ENCODE measurements at places on chromosomes 7 and 10.

GRCh38 chr10:69696073-69696731 lies 66.2 kb downstream of the FAM241B start:
- DNase-seq = peak; percentile 88

DNA sequence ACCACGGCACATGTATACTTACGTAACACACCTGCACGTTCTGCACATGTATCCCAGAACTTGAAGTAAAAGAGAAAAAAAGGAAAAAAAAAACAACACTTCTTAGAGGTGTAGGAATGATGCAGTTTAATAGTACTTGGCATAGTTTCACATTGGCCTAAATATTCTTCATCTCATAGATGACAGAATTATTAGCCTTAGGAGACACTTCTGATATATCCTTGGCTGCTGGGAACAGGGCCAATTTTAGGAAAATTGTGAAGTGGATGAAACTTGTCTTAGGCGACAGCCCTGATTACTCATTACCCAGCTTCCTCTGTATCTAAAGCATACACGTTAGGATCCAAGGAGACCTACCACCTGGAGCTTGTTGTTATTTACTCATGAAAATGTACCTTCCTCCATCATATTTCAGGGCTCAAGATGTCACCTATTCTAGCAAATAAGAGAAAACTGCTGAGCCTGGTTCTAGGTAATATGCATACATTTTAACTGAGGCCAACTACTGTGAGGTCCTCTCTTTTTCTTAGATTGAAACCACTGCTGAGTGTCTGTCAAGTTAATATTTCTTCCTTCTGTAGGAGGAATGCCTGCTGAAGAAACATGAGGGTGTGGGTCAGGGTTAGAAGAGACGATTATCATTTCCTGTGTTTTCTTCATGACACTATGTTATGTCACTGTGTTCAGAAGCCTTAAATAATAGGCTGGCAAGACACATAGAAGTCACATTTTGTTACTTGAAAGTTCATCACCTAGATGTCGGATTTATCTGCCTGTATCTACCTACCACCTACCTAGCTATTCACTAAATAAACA lies 44.3 kb downstream of the CPED1 start:
- DNase-seq = no peak

DNA sequence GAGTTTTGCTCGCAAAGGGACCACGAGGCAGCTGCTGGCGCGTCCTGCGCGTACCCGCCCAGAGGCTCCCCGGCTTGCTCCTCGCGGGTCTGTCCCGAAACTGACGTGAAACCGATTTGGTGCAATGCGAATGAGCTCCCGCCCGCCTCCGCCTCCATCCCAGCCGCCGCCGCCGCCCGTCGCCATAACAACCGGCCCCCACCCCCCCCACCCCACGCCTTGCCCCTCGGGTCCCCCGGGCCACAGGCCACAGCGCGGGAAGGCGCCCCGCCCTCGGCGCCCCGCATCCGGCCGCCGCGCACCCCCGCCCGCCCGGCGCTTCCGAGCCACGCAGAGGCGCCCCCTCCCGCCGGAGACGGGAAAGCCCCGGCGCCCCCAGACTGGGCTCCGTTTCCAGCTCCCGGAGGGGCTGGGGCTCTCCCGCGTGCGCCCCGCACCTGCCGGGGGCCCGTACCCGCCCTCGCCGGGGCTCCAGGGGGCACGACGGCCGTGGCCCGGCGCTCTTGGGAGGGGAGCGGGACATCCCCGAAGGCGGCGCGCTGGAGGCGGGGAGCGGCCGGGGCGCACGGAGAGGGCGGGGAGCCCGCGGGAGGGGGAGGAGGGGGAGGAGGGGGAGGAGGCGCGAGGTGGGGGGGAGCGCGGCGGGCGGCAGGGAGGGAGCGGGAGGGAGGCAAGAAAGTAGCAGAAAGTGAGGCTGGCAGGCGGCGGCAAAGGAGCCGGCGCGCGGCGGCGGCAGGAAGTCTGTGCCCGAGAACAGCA lies at the start of gene CAMK1D:
CAMK1D (plus strand) TSS at position 678 of the 759 bp plus-strand sequence.
- peak; percentile 67 for DNase-seq

GRCh38 chr7:112395893-112396292 lies 54.4 kb upstream of the IFRD1 start:
- no peak for DNase-seq

DNA sequence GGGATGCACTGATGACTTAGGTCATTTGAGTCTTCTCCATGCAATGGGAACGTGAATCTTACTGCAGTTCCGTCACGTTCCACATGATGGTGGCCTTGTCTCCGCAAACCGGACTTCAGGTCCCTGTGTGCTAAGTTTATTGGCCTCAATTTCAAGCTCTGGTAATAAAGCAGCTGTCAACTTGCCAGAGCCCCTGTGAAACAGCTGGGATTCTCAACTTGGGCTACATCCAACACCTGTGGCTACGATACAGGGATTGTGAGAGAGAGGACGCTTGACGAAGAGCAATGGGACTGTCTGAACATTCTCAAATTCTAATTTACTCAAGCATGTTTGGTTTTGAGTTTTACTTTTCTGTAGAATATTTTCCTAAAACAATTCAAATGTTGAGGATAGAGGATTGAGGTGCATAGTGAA lies 174.2 kb downstream of the PTN start:
- DNase-seq = peak; percentile 83

- DNase-seq = no peak
These were observed 115.9 kb downstream of the MICU1 start for GRCh38 chr10:72509941-72510340.

DNA sequence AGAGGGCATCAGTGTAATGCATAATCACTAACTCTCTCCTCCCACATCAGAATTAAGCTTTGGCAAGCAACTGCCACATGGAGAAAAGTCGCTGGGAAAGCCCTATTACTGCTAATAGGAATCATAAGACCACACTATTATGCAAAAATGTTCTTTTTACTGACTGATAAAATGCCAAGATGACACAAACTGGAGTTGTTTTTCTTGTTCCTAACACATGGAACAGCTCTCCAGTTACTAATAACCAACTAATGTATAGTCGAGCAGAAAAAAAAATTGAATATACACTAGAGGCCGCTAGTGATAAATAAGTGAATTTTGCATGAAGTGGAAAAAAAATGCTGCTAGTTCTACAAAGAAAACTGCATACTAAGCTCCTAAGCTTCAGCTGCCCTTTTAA lies 165.6 kb downstream of the TPK1 start:
- peak; percentile 69 for DNase-seq

DNA sequence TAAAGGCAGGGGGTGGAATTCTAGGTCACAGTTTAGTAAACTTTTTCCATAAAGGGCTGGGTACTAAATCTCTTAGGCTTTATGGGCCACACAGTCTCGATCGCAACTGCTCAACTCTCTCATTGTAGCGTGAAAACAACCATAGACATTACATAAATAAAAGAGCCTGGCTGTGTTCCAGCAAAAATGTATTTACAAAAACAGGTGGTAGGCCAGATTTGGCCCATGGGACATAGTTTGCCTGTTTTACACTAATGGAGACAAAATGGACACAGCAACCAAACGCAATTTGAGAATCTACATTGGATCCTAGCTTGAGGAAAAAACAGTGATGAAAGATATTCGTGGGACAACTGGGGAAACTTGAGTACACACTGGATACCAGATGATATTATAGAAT lies 23.2 kb upstream of the MALSU1 start:
- DNase-seq = no peak

GRCh38 chr10:89873055-89873454 lies 171.7 kb downstream of the KIF20B start:
- no peak for DNase-seq

DNA sequence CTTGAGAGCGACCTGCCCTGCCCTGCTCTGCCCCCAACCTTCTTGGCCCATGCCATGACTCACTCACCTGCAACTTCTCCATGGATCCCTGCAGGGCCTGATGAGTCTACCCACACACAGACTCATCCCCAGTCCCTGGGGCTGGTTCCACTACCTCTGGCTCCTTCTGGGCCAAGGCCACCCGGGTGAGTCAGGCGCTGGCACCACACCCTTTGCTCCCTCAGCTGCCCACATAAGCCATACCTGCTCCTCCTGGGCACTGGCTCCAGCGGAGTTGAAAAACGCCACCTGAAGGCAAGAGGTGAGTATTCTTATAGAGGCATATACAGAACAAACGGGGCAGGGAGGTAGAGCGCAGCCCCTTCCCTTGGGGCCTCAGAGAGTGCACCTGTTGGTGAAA lies 16.2 kb upstream of the MTPAP start:
- no peak for DNase-seq

- no peak for DNase-seq
These were observed 23.5 kb downstream of the DENND2A start for GRCh38 chr7:140617081-140617480.

GRCh38 chr10:130773941-130774340 lies 537.6 kb downstream of the TCERG1L start:
- DNase-seq = no peak

DNA sequence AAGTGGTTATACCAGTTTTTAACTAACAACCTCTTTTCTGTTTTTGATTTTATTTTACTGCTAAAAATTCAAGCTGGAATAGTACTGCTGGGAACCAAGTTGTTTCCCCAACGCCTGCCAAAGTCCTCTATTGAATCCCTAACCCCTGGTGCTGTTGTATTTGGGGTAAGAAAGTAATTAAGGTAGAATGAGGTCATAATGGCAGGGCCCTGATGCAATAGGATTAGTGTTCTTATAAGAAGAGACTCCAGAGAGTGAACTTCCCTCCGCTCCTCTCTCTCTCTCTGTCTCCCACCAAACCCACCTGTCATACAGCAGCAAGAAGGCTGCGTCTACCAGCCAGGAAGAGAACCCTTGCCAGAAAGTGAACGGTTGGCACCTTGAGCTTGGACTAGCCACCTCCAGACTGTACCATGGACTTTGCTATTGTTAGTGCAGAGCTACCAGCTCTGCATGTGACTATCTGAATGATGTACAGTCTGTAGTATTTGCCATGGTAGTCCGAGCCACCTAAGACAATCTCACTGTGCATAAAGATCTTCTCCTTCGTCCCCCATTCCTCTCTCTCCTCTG lies 86.5 kb upstream of the KLF6 start:
- DNase-seq = no peak

DNA sequence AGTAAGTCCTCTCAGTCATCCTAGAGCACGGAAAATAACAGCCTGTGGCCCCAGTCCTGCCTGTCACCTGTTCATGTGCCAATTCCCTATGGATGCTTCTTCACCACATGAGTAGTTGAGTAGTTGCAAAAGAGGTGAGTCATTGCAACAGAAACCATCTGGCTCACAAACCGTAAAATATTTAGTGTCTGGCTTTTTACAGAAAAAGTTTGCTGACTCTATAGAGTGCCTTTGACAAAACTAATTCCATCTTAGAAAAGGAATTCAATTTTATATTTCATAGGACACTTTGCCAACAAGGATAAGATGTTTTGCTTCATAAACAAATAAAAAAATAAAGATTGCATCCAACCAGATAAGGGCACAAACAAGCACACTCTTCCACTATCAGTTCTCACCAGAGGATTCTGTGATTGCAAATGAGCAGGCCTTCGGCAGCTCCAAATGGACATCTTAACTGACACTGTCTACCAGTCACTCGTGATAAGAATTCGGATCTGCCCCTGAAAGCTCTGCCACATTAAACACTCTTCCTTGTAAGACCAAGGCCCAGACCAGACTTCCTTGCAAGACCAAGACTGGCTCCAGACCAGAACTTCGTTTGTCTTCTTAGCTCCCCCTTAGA lies 242.7 kb upstream of the SEMA3C start:
- DNase-seq = peak; percentile 79

- no peak for DNase-seq
These were observed 3.5 kb upstream of the NACAD start for GRCh38 chr7:45092100-45092930.

- DNase-seq = peak; percentile 41
These were observed 47.4 kb downstream of the PRPF18 start for GRCh38 chr10:13634207-13634606.

GRCh38 chr7:9091282-9091681 lies 657.9 kb downstream of the NXPH1 start:
- DNase-seq = no peak

DNA sequence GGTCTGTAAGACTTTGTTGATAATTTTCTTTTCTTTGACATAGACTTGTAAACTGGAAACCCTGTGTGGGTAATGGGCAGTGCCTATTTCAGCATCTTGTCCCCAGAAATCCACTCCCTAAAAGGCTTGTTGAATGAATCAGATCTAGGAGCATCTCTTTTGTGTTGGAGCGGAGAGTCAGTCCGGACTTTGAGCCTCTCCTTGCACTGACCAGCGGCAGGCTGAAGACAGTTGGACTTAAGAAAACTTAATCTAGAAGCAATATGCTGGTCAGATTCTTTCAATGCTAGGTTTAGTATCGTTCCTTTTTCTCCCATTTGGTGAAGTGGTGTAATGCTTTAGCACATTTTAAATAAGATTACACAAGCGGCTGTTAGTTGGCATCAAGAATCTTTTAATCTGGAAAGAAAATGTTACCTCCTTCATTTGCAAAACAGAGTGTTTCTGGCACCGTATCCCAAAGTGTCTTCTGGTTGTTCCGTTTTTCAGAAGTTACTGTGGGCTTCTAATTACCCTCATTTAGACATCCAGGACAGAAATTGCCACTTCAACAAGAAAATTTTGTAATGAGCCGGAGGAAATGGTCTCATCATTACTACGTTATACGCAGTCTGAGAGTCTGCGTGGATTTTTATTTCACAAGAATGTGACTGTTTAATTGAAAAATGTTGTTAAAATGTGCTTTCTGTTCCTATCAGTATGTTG lies 74.7 kb downstream of the CUX1 start:
- peak; percentile 58 for DNase-seq

DNA sequence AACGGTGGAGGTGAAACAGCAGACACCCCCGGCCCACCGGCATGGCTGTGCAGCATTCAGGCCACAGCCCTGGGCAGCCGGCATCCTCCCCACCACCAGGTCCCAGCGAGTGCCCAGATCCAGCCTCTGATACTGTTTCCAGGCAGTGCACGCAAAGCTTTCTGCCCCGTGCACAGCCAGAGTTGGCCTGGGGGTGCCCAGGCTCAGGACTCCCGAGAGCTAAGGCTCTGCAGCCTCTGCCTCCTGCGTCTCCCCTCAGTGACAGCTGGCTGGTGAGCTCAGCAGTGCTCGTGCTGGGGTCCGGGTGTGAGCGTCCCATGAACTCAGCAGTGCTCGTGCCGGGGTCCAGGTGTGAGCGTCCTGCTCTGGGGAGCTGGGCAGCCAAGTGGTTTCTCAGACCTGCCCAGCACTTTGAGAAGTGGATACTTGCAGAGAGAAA lies 65.4 kb downstream of the CFAP46 start:
- DNase-seq = no peak

DNA sequence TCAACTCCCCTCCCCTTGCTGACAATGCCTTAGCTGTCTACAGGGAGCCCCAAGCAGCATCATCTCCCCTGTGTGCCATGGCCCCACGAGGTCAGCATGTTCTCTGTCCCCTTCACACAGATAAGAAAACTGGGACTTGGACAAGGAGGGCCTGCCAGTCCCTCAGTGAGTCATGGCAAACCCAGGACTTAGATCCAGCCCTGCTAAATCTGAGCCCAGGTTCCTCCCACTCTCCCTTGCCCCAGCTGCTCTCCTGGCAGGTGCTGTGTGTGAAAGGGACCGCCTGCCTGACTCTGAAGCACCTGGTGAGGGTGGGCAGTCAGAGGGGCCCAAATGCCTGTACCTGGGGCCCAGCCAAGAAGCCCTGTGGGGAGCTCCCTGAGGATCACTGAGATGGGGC lies 7.4 kb downstream of the CRHR2 start:
- DNase-seq = no peak

GRCh38 chr10:38143587-38143986 lies 49.5 kb downstream of the ZNF37A start:
- DNase-seq = peak; percentile 21

- no peak for DNase-seq
These were observed 4.4 kb downstream of the GPR37 start for GRCh38 chr7:124761164-124761715.

Measured in cardiac fibroblast (primary cell).